ENCODE measurements at places on chromosomes 6 and 20.

DNA sequence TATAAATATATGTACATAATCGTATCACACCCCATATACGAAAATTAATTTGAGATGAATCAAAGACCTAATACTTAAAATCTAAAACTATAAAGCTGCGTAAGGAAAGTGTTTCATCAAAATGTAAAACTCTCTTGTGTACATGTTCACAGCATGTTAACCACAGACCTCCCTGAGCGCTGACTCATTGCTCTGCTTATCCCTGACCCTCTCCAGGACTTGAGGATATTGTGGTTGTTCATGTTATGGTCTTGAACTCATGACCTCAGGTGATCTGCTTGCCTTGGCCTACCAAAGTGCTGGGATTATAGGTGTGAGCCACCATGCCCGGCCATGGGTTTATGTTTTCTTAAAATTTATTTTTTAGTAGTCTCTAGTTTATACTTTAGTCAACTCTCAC is 14.2 kb downstream of the FAM83B start:
- DNase-seq: no peak

DNA sequence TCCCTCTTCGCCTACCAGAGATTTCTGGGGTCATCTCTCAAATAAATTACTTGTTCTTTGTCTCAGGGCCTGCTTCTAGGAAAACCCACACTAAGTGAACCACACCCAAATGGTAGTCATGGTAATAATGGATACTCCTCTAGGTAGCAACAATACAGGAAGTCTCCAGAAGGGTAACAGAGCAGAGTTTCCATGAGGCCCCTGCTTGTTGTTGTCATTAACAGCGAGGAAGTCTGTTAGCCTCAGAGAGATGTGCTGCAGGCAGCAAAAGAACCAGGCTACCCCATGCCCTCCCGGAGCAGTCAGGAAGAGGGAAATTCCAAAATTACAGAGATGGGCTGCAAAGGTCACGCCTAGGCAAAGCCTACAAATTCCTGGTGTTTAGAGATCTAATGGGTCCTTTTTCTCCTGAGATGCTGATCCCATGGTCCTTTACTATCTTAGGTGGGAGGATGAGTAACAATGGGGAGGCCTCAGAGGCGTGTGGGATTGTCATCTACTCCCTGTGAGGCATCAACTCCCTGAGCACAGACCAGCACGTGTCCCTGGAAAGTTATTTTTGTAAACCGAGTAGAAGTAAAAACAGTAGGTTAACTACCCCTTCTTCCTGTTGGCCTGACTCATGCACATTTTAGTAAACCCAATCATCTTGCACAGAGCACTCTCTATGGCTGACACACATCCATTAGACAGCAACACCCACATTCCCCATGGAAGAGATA is 10.1 kb downstream of the ISM1 start:
- DNase-seq: no peak

DNA sequence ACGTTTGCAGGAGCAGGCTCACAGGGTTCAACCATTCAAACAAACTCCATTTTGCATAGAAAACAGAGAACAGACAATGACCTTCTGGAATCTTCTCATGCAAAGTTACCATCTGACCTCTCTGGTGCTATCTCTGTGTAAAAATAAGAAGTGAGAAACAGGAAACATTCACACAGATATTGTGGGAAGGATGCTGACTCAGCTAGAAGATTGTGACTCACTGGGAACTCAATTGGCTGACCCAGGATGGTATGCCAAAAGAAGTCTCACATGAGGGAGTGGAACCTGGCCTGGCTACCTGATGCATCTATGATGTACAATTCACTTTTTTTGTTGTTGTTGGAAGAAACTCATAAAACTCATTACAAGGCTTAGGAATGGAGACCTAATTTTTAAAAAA is 61.1 kb upstream of the TBX18 start:
- no peak for DNase-seq

GRCh38 chr6:161547617-161548016 is 273.8 kb upstream of the AGPAT4 start:
- no peak for DNase-seq

DNA sequence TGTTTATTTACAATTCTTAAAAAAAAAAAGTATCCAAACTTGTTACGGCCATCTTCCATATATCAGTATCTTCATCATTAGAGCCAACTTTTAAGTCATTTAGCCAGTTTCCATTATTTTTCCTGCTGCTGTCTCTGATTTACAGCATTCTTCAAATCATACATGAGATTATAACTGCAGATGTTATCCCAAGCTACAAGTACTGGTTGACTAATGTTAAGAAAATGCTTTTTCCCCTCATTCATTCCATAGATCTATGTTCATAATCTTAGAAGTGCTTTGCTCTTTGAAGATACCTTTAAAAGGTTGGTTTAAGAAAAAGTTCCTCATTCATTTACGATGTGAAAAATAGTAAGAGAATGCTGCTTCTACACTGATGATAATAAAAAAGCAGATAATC is 158.7 kb downstream of the RNGTT start:
- DNase-seq: no peak

DNA sequence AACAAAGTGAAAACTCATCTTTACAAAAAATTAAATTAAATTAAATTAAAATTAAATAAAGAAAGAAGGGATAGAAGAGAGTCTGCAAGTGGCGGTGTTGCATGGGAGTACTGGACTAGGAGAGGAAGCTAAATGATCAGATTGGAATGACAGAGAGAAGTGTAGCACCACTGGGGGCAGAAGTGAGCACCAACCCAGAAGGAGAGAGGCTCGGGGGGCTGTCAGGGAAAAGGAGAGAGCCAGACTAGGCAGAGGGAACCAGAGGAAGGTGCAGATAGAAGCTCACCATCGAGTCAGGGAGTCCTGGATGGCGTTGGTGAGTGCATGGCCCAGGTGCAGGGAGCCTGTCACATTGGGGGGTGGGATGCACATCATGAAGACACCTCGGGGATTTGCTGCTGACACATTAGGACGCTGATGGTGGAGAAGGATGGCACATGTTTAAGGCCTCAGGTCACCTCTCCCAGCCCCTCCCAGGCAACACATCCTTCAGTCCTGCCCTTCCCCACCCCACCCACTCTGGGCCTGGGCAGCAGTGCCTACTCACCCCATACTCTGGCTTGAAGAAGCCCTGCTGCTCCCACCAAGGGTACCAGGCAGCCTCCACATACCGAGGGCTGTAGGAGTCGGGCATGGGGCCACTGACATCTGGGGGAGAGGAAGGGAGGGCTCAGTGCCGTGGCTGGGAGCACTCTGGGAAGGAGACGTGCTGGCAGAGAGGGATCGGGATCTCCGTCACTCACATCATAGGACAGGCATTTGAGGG is 4.0 kb downstream of the VARS1 start:
- peak; percentile 74 for DNase-seq
